ENCODE measurements at places on chromosomes 13 and 19.

- no peak for DNase-seq
Observed at GRCh38 chr19:54287456-54287855, 6.5 kb upstream of the LILRB2 start.

GRCh38 chr13:86087244-86087643 is 288.0 kb upstream of the SLITRK6 start:
- DNase-seq = no peak

- DNase-seq = no peak
Observed at GRCh38 chr13:44089452-44089851, 209.7 kb downstream of the LACC1 start.

- DNase-seq = peak; percentile 47
Observed at GRCh38 chr19:16025108-16026101, 50.9 kb upstream of the TPM4 start.

DNA sequence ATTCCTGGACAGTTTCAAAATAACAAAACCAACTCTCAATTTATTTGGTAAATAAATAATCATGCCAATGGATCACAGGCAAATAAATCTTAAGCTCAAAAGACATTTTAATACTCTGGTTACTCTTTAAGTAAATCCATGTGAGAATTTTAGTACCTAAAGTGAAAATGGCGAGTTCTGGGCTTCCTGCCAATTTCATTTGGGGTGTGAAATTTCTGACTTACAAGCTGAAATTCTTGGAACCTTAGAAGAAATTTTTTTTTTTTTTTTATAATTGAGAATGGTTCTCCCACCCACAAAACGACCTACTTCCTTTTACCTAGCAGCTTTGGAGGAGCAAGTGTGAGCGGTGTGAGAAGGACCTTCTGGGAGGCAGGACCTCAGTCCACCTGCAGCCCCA is 354.5 kb upstream of the NBEA start:
- no peak for DNase-seq

DNA sequence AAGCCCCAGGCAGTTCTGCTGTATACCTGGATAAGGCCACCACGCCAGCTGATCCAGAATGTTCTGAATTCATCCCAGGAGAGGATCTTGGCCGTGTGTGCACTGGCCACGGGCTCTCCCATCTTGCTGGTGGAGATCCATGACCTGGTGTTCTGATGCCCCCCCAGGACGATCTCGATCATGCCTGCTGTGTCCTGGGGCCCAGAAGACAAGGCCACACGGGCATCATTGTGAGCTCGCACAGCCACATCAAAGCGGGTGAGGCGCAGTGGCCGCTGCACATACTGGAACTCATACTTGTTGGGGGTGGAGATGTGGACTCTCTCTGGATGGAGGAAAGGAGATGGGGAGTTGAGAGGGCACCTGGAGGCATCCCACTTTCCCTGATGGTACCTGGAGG is 40.1 kb downstream of the F2RL3 start:
- DNase-seq = no peak

DNA sequence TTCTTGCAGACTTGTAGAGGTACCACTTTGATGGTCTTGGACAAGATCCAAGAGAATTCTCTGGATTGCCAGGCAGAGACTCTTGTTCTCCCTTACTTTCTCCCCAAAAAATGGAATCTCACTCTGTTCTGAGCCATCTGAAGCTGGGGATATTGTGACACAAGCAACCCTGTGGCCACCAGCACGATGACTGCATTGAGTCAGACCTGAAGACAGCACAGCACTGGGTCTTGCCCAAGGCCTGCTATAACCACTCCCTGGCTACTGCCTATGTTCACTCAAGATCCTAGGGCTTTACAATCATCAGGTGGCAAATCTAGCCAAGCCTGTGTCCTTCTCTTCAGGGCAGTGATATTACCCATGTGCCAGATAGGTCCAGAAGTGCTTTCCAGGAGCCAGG is 202.5 kb upstream of the SERP2 start:
- DNase-seq = no peak

GRCh38 chr19:4064149-4064495 is 2.6 kb downstream of the ZBTB7A start:
- DNase-seq = no peak

DNA sequence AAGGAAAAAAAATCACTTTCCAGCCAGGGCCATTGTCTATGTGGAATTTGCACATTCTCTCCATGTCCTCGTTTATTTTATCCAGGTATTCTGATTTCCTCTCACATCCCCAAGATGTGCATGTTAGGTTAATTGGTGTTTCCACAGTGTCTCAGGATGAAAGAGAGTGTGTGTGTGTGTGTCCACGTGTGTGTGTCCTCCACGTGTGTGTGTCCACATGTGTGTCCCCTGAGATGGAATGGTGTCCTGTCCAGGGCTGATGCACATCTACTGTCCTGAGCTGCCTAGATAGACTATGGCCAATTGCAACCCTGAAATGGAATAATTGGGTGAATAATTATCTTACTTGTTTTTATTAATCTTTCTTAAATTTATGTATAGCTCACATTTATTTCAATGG is 2436.5 kb downstream of the PCDH9 start:
- no peak for DNase-seq

DNA sequence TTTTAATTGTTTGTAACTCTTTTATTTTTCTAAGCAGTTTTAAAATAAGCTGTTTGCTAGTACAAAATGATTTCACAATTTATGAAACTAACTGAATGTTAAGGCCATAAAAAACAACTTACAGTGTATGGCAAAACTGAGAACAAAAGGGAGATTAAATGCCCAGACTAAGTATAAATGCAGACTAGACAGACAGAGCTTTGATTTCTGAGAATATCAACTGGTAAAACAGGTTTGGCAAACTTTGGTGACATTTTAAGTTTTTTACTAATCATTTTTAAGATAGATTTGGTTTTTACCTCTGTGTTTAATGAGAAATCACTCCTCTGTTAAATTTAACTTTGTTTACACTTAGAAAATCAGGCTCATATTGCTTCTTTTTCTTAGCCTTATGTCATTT is 127.5 kb upstream of the KLF5 start:
- DNase-seq = no peak

- no peak for DNase-seq
Observed at GRCh38 chr13:60852886-60853285, 455.9 kb downstream of the TDRD3 start.

DNA sequence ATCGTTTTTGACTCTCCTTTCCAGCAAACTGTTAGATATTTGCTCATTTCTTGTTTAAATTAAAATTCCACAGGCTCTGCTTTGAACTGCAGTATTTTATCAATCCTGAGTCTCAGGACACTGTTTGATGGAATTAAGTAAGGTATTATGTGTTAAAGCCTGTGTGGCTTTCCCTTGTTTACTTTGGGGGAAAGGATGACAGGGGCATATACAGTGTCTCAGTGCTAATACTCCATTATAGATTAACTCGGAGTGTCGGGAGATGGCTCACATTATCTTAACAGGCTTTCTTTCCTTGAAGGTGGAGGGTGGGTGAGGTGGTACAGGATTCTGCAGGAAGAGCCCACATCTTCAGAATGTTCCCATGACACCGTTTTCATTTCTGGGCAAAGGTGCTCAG is 84.7 kb downstream of the SHISA2 start:
- no peak for DNase-seq

- DNase-seq = no peak
Observed at GRCh38 chr13:112616586-112617362, 28.8 kb upstream of the TUBGCP3 start.

DNA sequence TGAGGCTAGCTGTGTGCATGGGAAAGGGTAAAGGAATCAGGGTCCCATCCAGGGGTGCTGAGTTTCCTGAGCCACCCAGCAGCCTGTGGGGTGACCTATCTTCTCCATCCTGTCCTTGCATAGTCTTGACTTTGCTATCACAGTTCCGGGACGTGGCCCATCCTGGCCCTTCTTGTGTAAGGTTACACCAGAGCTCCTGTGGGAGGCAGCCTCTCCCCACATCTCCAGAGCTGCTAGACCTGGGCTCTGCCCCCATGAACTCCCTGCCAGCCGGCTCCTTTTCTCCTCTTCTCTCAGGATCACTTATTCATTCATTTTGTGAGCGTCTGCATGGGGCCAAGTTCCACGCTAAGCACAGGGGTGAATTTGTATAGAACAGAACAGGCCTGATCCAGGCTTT is 238.9 kb downstream of the TSHZ3 start:
- DNase-seq = no peak

GRCh38 chr19:55117663-55118391 is 390 bp upstream of the PPP1R12C start:
- peak; percentile 94 for DNase-seq

DNA sequence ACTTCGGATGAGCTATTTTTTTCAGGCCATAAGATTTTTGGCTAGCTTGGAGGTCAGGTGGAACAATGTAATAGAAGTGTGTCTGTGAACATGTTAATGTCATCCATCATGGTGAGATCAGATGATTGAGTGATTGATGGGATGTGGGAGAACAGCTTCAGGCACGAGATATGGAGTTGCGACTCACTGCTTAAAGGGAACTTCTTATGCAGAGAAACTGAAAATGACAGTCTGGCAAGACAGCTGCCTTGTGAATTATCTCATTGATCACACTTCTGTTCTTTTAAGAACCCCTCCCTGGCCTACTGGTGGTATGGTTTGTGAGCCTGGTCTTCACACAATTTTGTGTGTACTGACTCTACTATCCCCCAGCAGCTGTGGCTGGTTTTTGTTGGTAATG is 96.0 kb downstream of the OLFM4 start:
- DNase-seq = no peak

DNA sequence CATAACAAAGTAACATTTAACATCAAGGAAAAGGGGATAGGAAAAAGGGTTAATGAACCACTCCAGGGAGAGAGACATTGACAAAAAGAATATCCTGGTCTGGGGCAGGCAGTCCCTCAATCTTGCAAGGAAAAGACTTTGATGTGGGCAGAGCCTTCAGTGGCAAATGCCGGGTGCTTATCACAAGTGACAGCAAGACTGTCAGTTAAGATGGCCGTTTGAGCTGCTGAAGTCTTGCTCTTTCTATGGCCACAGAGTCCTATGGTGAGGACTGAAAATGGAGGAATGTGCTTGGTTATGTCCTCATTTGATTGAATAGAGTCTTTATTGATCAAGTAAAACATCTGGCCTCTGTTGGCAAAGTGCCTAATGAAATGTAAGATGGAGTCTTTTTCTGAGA is 112.1 kb downstream of the B3GLCT start:
- DNase-seq = no peak

- peak; percentile 68 for DNase-seq
Observed at GRCh38 chr13:98839856-98840769, 87.6 kb upstream of the SLC15A1 start.

GRCh38 chr13:100848304-100848703 is 173.7 kb upstream of the TMTC4 start:
- DNase-seq = no peak

DNA sequence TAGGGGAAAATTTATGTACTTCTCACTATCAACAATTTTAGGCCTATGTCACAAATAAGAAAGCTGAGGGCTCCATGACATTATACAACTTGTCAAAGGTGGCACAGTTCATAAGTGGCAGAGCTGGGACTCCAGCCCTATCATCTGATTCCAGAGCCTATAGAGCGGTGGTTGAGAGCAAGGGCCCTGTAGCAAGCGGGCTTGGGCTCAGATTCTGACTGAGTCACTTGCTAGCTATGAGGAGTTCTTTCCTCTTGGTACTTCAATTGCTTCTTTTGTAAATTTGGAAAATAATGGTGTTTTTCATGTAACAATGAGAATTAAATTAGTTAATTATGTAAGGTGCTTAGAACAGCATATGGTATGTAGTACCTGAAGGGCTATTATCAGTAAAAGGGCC is 28.7 kb upstream of the FAM216B start:
- no peak for DNase-seq

GRCh38 chr13:52837850-52838249 is 10.6 kb downstream of the PCDH8 start:
- no peak for DNase-seq

DNA sequence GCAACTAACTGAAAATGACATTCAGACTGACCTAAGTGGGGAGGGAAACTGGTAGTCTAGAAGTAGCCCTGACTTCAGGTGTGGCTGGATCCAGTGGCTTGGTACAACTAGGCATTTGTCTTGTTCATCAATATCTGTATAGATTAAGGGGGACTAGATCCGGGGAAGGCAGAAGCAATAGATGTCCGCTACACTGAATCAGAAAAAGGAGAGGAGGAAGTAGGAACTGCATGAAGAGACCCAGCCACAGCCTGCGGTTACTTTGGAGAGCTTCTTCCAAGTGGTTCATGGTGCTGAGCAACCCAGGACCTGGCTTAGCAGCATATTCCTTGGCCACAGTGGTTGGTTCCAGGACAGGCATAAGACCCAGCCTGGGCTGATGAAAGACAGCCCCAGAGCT is 9.9 kb upstream of the PRODH2 start:
- no peak for DNase-seq

GRCh38 chr19:28208745-28209144 is 1004.2 kb downstream of the UQCRFS1 start:
- no peak for DNase-seq

GRCh38 chr19:33459222-33460090 is 62.1 kb downstream of the PEPD start:
- DNase-seq = no peak

DNA sequence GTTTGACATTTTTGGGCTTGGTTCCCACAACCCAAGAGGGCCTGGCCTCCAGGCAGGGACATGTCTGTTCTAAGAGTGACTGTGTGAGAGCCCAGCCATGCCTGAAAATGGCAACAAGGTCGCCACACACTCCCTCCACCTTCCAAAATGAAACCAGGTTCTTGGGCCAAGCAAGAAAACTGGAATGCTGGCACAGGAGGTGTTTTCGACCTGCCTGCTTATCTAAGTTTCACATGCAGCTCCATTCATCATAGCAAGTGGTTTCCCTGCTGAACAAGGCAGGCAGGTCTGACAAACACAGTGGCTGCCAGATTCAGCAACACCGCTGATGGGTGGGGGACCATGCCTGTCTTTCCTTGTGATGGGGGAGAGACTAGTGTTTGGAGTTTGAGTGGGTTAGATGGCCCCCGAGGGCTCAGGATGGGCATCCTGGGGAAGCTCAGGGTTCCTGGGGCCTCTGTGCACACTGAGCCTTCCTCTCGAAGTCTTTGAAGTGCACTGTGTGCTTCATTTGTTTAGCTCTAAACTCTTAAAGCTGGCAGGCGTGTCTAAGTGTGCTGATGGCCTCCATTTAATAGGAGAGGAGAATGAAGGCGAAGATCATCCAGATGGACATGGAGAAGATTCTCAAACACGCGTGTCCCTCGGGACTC is 17.9 kb upstream of the GAS6 start:
- no peak for DNase-seq

DNA sequence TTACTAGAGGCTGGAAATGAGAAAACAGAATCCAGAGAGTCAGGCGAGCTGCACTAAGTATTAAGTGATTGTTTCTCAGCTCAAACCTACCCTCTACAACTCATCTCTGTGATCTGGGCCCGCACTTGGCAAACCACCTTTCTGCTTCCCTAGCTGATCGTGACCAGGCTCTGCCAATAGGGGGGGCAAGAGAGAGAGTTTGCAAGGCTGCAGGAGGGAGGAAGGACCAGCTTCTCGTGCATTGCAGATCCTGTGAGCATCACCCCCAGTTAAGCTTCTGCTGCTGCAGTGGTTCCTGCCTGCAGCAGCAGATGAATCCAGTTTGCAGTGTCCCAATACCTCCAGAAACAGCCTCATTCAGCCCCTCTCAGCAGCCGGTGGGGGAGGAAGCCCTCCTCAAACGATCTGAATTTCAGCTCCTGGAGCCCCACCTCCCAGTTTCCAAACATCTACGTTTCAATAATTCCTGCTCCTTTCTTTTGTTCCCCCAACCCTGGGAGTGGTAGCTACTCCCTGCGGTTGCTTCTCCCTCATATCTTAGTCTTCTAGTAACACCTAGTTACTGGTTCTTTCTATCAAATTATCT is 20.0 kb downstream of the XRCC1 start:
- DNase-seq = peak; percentile 70

- peak; percentile 59 for DNase-seq
Observed at GRCh38 chr19:37506387-37507166, at the start of gene ZNF793. Gene ZNF793, plus strand, starts transcription at chr19:37506939. Its CDS starts 16,501 bp downstream, at chr19:37523440.
